ENCODE measurements at places on chromosomes 4 and X. TPM values are rescaled to one million over a fixed set of nuclear protein-coding genes. Genes with fewer than 3 reads are reported as not detected.

DNA sequence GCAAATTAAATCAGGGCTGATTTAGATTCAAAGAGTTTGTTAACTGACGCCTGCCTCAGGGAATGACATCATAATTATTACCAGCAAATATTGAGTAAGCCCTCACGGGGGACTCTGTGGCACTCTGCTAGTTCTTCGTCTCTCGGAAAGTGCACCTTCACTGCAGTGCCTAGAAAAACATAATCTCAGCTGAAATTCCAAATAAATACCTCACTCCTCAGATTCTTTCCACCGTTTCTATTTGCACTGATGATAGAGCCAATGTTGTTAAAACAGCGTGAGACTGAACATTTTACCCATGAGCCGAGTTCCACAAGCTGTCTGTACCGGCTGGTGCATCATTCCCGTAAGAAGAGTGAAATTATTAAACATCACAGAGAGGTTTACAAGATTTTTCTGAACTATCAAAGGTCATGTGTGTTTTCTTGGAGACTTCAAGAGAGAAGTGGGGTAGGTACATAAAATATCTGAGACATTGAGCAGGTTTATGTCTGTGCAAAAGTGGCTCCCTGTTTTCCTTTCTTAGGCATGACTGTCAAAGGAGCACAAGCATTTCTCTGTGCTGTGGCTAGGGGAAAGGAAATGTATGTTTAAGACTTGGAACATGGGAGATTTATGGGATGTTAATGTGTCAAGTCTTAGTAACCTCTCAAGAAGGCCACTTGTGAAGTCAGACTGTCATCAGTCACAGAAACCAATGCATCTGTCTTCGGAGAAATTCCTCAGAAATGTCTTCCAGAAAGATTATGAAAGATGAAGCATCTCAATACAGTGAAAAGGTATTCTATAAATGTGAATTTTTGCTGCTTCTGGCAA is 119.6 kb downstream of the CBLL2 start:
- no peak for DNase-seq

ODAPH gene
- total RNA-seq, result not detected

GRCh38 chr4:183200453-183200852 is 101.4 kb downstream of the WWC2 start:
- no peak for DNase-seq

FAM241A gene
- total RNA-seq, result 0.14 TPM

DNA sequence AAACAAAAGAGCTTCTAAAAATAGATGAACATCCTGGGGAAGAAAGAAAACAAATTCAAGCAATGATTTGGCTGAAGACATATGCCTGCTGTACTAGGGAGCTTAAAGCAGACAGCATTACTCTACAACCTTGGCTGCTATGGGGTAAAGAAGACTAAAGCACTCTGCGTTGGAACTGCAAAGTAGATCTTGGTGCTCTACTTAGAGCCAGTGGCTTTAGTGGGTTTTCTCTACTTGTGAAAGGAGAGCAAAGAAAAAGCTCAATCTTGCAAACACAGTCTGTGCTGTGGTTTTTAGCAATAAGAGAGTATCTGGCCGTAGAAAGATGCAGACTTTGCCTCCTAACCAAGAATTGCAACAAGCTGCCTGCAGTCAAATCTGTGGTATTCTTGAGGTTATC is 334.7 kb upstream of the NDST3 start:
- DNase-seq, result no peak

DNA sequence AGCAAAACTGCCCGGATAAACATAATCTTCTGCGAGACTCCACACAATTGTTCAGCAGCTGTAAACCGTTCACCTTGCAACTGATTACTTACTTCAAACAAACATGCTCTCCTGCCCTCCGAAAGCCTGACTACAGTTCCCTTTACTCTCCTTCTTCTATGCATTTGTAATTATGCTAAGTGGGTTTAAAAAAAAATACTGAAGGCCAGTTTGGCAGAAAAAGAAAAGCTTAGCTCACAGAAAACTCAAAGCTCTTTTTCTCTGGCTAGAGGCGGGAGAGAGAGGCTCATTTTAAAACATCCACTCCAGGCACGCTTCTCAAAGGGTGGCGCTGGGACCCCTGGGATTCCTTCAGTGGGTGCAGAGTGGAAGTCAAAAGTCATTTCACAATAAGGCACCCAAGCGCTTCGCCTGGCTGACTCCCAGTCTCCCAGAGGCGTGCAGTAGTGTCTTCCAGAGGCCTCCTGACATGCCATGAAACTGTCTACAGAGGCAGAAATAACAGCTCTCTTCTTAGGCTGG is 1.9 kb downstream of the DHRSX start:
- no peak for DNase-seq

DSPP gene
- total RNA-seq, result not detected

PNMA6F gene
- total RNA-seq, result not detected

EMCN gene
- not detected for total RNA-seq

DNA sequence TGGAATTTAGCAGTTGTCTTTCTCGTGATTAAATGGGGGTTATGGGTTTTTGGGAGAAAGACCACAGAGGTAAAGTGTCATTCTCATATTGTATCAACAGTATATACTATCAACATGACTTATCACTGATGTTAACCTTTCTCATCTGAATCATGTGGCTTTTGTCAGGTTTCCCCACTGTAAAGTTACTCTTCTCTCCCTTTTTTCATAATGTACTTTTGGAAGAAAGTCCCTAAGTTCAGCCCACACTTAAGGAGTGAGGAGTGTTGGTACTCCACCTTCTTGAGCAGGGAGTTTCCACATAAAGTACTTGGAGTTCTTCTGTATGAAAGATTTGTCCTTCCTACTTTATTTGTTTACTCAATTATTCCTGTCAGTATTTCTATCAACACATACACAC is 169.9 kb downstream of the ZNF330 start:
- no peak for DNase-seq

- no peak for DNase-seq
Observed at GRCh38 chr4:170716868-170717267, 627.1 kb upstream of the AADAT start.

DNA sequence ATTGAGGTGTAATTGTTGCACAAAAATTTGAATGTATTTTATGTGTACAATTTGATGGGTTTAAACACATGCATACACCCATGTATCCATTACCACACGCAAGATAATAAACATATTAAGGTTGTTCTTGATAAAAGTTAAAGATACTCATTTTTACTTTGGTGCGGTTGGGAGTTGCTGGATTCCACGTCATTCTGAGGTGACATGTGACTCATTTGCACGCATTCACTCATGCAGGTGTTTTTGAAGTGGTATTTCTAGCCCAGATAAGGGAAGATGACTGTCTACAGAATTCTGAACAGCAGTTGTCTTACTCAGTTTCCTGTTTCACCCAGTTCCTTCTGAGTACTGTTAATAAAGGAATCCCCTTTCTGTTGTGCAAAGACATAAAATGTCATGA is 142.0 kb downstream of the RTL3 start:
- no peak for DNase-seq

STARD8 gene
- total RNA-seq, result not detected

GRCh38 chr4:60729194-60729593 is 470.9 kb upstream of the ADGRL3 start:
- no peak for DNase-seq

DNA sequence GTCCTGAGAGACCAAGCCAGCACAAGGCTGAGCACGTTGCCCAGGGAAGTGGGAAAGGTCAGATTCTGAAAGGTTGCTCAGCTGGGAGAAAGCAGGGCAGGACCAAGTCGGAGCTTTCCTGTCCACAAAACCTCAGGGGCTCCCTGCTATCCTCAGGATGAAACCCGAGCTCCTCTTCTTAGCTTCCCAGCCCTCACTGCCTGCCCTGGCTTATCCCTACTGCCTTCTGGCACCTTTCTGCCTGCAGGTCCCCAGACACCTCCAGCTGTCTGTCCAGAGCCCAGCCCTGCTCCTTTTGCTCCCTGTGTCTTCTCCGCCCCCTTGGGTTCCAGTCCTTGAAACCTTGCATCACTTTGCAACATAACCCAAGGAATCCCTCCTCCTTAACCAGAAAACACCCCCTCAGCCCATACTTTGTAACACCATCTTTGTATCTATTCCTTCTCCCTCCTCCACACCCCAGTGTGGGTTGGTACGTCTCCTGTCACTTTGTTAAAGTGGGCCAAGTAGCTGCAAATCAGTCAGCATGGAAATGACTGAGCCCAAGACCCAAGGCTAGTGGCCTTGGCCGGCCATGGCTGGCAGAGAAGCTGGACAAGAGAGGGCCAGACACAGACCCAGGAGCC is 20.0 kb upstream of the PRRG3 start:
- DNase-seq, result no peak

CCDC110 gene
- total RNA-seq, result not detected

PGAM4 gene
- total RNA-seq, result not detected
